Right kidney (tissue), 9 donors: ENCODE measurements at places on chromosomes 7 and 10.

DNA sequence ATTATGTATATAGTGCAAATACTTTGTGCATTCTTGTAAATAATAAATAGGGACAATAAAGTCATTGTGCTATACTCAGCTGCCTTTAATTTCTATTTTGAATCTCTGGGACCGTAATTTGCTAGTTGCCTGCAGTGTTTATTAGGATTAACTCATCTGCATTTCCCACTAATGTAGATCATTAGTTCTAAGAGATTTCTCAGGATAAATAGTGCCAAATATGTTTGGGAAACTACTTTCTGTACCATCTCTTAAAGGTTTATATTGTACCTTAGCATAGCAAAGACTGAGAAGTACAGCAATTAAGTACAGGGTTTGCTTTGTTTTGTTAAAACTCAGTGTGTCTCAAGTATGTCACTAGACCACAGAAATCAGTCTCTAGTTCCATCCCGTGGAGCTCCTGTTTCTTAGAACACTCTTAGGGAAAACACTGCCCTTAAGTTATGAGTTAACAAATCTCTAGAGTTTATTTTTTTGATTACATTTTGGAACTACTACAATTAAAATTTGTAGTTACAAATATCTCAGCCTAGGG lies 26.0 kb downstream of the ADD3 start:
- DNase-seq: no peak

- DNase-seq: no peak
Observed at GRCh38 chr7:10875080-10875479, 98.6 kb upstream of the PHF14 start.

GRCh38 chr7:44983742-44984477 lies 5.1 kb upstream of the MYO1G start:
- DNase-seq: no peak

- no peak for DNase-seq
Observed at GRCh38 chr7:82081644-82082224, 311.9 kb upstream of the HGF start.

GRCh38 chr10:68296843-68297663 lies 34.8 kb upstream of the HNRNPH3 start:
- DNase-seq: no peak

DNA sequence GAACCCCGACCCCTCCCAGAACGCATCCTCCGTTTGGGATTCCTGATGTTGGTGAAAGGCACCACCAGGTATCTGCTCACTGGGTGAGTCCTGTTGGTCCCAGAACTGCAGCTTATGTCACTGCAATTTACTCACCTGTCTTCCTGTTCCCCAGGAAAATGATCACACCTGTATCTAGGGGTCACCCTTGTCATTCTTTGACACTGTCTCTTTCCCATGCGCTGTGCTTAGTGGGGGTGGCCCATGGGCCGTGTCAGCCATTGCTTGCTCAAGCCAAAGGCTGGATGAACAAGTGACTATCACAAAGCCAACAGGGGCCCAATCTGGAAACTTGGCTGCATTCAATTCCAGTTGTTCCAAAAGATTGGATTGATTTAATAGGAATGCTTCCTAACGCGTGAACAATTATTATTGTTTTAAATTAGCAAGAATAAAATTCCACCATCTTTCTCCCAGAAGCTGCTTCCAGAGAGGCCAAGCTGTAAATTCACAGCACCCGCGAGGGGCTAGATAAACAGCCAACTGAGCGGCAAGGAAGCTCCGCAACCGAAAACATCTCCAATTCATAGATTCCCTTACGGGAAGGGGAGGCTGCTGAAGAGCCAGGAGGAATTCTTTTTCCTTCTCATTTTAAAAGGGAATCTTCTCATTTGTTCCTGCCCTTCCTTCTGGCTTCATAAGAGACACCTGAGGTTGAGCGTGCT lies 134.8 kb upstream of the ZMIZ1 start:
- DNase-seq: no peak

- no peak for DNase-seq
Observed at GRCh38 chr7:142883571-142884285, 1.8 kb downstream of the TRPV6 start.

GRCh38 chr7:66348959-66349358 lies 143.8 kb downstream of the TPST1 start:
- DNase-seq: no peak

DNA sequence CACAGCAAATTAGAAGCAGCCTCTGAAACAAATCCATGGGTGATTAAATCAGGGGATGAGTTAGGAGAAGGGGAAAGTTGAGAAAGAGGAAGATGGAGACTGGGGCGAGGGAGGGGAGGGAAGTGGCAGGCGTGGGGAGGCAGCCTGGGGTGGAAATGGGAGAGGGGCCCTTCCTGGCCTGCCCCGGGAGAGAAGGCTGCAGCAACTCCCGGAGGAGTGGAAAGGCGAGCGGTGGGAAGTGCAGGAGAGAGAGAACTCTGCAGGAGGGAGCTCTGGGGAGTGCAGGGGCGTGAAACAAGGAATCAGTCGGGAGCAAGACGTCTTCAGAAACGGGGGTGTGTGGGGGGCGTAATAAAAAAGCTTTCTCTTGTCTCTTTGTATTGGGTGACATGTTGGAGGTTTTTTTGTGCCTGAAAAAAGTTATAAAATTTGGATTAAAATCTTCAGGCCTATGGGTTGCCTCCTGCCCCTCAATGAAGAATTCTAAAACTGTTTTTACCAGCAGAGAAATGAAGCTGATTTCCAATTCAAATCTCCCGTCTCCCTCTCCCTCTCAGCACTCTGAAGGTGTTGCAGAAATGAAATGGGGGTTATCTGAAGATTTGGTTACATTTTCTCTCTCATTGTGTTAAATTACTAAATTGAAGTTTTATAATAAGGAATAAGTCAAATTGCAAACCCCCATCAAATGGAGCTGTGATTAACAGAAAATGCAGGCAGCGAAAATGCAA lies 4.7 kb upstream of the UNCX start:
- peak; percentile 61 for DNase-seq

DNA sequence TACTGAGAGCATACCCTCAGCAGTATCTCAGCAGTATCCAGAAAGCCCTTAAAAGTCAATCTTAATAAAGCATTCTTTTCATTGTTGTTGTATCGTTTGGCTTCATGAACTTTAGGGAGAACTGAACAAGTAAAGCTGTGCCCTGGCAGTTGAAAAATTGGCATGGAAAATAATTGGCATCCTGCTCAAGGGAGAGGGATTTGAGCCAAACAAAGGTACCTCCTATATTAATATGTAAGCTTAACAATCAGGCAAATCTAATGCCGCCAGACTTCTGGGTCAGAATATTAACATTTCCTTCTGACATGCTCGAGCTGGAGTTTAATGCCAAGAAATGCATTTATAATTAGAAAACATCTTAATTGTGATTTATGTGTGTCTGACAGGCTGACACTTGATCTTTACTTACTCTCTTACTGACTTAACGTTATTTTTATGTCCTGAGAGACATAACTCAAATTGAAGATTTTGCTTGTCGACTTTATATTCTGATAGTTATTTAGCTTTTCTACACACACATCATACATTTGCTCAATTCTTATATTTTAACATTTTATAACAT lies 42.1 kb upstream of the PCDH15 start:
- DNase-seq: peak; percentile 16

GRCh38 chr10:10545771-10546170 lies 471.9 kb upstream of the CELF2 start:
- no peak for DNase-seq

DNA sequence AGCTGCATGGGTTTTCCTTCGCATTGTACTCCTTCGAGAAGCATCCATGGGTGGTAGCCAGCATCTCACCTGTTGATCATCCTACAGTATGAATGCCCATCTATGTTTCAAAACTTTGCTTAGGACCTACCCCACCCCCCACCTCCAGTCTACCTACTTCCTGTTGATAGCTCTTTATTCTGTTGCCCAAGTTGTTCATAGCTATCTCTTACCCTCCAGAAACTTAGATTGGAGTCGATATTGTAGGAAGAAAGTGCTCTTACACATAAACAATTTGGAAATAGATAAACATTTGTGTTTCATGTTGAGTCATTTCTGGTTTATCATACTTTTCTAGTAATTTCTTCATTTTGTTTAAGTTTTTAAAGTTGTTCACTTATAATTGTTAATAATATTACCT lies 90.1 kb downstream of the FAS start:
- no peak for DNase-seq

DNA sequence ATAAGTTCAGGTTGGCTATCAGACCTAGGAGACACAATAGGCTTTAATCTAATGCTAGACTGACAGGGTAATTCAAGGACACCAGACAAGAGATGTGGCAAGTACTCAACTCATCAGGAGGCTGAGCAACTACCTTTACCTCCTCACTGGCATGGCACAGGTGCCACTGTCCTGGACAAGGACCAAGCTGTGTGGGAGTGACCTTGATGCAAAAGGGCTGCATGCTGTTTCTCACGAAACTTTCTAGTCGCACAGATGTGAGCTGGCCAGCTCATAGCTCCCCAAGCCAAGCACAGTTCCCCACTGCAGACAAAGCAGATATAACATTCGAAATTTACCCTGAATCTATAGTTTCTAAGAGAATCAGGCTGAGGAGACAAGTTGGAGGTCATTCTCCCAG lies 207.6 kb upstream of the GHITM start:
- no peak for DNase-seq

DNA sequence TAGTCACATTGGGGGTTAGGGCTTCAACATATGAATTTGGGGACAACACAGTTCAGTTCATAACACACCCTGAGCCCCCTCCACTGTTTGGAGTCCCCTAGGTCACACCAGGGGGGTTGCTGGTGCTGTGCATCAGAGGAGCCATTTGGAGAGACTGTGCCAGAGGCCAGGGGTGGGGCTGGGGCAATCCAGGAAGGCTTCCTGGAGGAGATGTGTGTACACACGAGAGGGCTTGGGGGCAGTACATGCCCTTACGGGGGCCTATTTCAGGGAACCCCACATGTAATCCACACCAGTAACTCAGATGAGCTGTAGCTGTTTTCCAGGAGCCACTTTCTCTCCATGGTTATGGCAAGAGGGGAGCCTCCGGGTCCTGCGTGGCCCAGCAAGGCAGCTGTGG lies 151.7 kb downstream of the GRK5 start:
- no peak for DNase-seq

DNA sequence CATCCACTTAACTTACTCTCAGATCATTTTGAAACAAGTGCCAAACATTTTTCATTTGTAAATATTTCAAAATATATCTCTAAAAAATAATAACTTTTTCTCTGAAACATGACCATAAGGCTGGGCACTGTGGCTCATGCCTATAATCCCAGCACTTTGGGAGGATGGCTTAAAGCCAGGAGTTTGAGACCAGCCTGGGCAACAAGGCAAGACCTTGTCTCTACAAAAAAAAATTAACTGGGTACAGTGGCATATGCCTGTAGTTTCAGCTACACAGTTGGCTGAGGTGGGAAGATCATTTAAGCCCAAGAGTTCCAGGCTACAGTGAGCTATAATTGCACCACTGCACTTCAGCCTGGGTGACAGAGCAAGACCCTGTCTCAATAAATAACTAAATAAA lies 36.4 kb downstream of the USP54 start:
- no peak for DNase-seq

- DNase-seq: no peak
Observed at GRCh38 chr10:7832060-7832459, 13.8 kb downstream of the TAF3 start.

DNA sequence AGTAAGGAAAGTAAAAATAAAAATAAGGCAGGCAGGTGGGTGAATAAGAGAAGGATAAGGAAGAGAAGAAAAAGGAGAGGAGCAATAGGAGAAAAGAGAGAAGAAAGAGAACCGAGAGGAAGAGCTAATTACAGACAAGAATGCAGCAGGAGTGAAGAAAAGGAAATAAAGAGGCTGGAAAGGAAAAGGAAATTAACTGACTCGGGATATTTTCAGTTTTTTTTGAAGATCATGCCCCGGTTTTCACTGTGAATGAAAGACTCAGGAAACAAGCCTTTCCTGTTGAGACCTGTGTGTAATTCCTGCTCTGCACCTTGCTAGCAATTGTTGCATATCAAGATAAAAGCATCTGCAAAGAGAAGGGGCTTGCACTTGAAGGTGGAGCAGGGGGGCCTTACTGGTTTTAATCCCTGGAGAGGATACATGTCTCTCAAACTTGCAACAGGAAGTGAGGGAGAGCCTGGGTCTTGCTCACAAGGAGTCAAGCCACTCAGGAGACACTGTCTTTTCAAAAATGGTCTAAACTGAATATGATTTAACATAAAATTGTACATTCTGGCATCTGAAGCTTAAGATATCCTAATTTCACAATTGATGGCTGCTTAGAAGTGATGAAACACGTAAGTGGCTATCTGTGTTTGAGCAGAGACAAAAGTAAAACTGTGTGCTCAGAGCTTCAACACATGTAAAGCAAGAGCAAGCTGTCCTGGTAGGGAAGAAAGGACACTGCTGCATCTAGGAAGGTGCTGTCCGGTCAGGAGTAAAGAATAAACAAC lies 157.6 kb downstream of the FAM107B start:
- no peak for DNase-seq

GRCh38 chr10:12892924-12893323 lies 108.6 kb downstream of the CCDC3 start:
- no peak for DNase-seq

- DNase-seq: no peak
Observed at GRCh38 chr10:104867966-104868598, 227.0 kb downstream of the SORCS3 start.

- peak; percentile 54 for DNase-seq
Observed at GRCh38 chr10:71383972-71384687, 12.6 kb upstream of the CDH23 start.

DNA sequence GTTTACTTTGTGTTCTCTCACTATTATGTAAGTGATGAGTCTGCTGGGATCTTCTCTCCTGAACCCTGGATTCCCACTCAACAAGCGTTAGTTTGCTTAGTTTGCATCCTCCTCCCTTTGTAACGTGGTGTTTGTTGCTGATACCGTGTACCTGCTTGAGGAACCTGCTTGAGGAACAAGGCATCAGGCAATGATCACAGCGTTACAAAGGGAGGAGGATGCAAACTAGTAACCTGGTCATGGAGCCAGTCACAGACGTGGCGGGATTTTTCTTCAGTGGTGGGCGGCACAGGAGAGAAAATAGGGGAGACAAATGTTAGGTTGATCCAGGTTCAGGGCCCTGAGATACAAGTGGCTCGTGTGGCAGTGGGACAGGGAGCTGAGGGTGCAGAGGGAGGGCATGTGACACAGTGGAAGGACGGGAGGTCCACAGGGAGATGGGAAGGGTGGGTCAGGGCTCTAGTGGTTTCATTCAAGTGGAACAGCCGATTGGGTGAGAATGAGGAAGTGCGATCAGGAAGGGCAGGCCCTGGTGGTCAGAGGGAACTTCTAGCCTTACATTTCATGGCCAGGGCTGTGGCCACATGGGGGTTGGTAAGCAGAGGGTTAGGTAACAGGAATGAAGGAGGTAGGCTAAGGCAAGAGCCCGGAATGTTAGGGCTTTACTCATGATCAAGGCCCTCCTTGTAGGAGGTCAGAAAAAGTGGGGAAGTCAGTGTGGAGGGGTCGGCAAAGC lies 38.0 kb downstream of the SNX10 start:
- DNase-seq: no peak

GRCh38 chr7:113801751-113802150 lies 117.1 kb downstream of the PPP1R3A start:
- no peak for DNase-seq

GRCh38 chr10:30155401-30155800 lies 96.0 kb upstream of the JCAD start:
- DNase-seq: no peak
